ENCODE measurements at places on chromosomes 2 and 18. TPM values are rescaled to one million over a fixed set of nuclear protein-coding genes. Genes with fewer than 3 reads are reported as not detected.

- no peaks in the 10 kb centered on the region for H3K36me3 ChIP-seq
- H3K27ac ChIP-seq: no peak overlapping the region
These were observed 108.4 kb downstream of the ARHGAP28 start for GRCh38 chr18:6837904-6838303.

DNA sequence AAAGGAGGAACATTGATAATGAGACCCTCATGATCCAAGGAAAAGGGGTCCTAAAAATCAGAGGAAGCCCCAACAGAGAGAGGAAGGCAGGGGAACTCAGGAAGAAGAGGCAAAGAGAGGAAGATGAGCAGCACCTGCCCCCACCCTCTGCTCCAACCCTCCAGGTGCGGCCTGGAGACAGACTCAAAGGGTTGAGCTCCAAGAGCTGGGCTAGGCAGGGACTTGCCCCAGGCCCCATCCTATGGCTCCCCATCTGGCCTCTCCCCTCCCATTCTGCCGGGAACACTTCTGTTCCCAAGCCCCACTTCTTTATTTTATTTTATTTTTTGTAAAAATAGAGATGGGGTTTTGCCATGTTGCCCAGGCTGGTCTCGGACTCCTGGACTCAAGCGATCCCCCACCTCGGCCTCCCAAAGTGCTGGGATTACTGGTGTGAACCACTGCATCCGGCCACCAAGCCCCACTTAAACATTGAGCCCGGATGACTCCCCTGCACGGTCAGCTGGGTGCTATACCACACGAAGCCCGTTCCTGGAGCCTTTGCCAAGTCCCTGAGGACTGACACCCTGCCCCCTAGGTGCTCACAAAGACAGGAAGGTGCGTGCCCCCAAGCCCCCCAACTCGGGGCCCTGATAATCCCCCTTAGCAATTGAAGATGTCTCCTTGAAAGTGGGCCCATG is 3.8 kb upstream of the GPR55 start:
- H3K4me1 ChIP-seq: peaks cover 37% of the 10 kb centered on the region
- H3K36me3 ChIP-seq: no peaks in the 10 kb centered on the region
- H3K27me3 ChIP-seq: peaks cover 5% of the 10 kb centered on the region
- DNase-seq: no peak
- H3K4me3 ChIP-seq: no peak overlapping the region

DNA sequence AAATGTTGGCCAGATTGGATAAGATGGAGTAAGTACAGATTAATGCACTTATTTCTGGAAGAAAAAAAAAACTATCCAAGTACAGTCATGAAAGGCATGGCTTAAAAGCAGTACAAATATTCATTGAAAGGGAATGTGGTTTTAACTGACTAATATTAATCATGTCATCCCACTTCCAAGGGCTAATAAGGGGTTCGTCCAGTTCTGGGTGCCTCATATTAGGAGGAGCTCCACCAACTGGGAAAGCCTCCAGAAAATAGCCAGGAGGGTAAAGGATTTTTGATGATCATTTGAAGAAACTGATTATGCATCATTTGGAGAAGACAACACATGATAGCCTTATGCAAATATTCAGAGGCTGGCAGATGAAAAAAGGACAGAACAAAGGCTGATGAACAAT is 115.2 kb upstream of the ARL5A start:
- H3K27ac ChIP-seq: no peak overlapping the region
- no peaks in the 10 kb centered on the region for H3K4me1 ChIP-seq
- no peak for DNase-seq
- H3K27me3 ChIP-seq: peaks cover 9% of the 10 kb centered on the region
- no peaks in the 10 kb centered on the region for H3K36me3 ChIP-seq
- H3K4me3 ChIP-seq: no peak overlapping the region

DNA sequence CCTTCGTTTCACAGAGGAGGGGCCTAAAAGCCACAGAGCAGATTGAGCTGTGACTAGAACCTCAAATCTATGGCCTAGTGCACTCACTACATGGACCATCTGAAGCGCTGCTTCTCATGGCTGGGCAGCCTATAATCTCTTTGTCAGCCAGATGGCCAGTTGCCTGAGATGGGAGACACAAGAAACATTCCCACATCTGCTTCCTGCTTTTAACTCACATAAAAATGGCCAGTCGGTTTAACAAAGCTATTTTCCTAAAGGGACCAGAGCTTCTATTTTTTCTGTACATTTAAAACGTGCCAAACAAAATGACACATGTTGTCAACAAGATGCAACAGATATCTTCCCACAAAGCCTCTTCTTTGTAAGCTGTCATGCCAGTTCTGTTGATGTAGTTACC is 173.8 kb downstream of the GFPT1 start:
- H3K27me3 ChIP-seq: no peaks in the 10 kb centered on the region
- no peaks in the 10 kb centered on the region for H3K36me3 ChIP-seq
- no peak overlapping the region for H3K27ac ChIP-seq
- DNase-seq: no peak
- H3K4me3 ChIP-seq: no peak overlapping the region

- H3K27me3 ChIP-seq: no peaks in the 10 kb centered on the region
- H3K4me1 ChIP-seq: no peaks in the 10 kb centered on the region
- H3K36me3 ChIP-seq: no peaks in the 10 kb centered on the region
- H3K4me3 ChIP-seq: no peak overlapping the region
These were observed 9.4 kb downstream of the XIRP2 start for GRCh38 chr2:166897666-166898065.

GRCh38 chr2:149258531-149258930 is 71.9 kb upstream of the LYPD6 start:
- no peaks in the 10 kb centered on the region for H3K4me1 ChIP-seq
- peaks cover 21% of the 10 kb centered on the region for H3K27me3 ChIP-seq
- H3K36me3 ChIP-seq: no peaks in the 10 kb centered on the region
- no peak overlapping the region for H3K27ac ChIP-seq

GRCh38 chr2:126220331-126220730 is 435.6 kb upstream of the GYPC start:
- no peaks in the 10 kb centered on the region for H3K4me1 ChIP-seq
- H3K27me3 ChIP-seq: peaks cover 4% of the 10 kb centered on the region
- DNase-seq: no peak
- no peaks in the 10 kb centered on the region for H3K36me3 ChIP-seq
- H3K27ac ChIP-seq: no peak overlapping the region

DNA sequence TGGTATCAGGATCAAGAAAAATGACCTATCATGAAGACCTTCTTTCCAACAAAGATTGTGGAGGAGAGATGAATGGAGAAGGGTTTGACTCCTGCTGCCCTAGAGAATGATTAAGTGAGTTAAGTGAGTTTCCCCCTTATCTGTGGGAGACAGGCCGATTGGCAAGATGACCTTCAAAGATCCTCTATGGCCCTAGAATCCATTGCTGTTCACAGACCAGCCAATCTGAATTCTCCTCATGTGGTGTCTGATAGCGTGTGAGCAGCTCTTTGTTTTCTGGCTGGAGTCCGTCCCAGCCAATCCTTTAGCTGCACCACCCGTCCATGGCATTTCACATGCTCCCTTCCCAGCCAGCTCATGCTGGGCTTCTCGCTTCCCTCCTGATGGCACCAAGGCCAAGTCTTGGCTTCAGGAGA is 79.4 kb downstream of the MARCHF4 start:
- H3K27ac ChIP-seq: no peak overlapping the region
- peaks cover 5% of the 10 kb centered on the region for H3K4me1 ChIP-seq
- no peaks in the 10 kb centered on the region for H3K36me3 ChIP-seq
- H3K27me3 ChIP-seq: no peaks in the 10 kb centered on the region

DNA sequence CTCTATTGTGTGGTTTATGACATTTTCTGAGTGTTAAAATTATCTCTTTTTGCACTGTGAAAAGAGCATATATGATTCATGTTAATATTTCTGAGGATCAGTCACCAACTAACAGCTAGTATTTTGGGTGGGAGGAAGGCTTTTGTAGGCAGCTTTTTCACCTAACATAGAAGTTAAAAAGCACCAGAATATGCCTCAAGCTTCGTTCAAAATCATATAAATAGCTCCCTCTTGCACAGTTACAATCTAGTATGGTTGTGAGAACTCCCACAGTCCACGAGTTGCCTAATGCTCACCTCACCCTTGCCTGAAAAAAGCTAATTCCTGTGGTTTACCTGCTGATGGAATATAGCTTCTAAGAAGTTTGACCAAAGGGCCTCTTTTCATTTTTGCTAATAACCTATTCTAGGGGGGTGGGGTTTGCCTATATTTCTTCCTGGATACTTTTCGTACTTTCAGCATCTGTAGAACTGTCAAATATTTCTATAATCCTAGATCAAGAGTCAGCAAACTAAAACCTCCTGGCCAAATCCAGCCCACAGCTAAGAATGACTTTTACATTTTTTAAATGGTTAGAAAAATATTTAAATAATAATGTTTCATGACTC is 167.1 kb upstream of the FOSL2 start:
- no peaks in the 10 kb centered on the region for H3K36me3 ChIP-seq
- H3K4me3 ChIP-seq: no peak overlapping the region
- DNase-seq: no peak
- H3K4me1 ChIP-seq: peaks cover 6% of the 10 kb centered on the region

- H3K27ac ChIP-seq: peak overlapping the region; percentile 90
- H3K4me1 ChIP-seq: peaks cover 41% of the 10 kb centered on the region
- H3K4me3 ChIP-seq: no peak overlapping the region
- peak; percentile 60 for DNase-seq
These were observed 185.1 kb downstream of the MYO3B start for GRCh38 chr2:170362871-170363631.

GRCh38 chr2:127143841-127144782 is 37.2 kb upstream of the BIN1 start:
- no peaks in the 10 kb centered on the region for H3K36me3 ChIP-seq
- no peak overlapping the region for H3K27ac ChIP-seq
- no peaks in the 10 kb centered on the region for H3K27me3 ChIP-seq
- H3K4me1 ChIP-seq: no peaks in the 10 kb centered on the region

DNA sequence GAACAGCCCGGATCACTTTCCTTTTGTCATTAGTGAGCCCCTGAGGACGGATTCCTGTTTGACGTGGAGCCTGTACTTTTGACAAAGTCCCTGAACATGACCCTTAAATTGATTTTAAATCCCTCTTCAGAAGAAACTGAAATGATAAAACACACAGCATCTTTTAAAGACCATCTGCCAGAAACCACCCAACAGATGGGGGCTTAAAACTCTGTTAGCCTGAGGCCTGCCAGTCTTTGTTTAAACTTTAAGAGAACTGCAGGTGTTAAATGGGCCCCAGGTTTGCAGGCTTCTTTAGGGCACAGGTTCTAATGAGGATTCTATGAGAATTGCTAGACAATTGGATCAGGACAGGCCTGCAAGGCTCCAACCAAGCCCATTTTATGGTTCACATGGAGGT is 177.9 kb downstream of the ALK start:
- no peak for DNase-seq
- H3K36me3 ChIP-seq: no peaks in the 10 kb centered on the region
- peaks cover 2% of the 10 kb centered on the region for H3K4me1 ChIP-seq

DNA sequence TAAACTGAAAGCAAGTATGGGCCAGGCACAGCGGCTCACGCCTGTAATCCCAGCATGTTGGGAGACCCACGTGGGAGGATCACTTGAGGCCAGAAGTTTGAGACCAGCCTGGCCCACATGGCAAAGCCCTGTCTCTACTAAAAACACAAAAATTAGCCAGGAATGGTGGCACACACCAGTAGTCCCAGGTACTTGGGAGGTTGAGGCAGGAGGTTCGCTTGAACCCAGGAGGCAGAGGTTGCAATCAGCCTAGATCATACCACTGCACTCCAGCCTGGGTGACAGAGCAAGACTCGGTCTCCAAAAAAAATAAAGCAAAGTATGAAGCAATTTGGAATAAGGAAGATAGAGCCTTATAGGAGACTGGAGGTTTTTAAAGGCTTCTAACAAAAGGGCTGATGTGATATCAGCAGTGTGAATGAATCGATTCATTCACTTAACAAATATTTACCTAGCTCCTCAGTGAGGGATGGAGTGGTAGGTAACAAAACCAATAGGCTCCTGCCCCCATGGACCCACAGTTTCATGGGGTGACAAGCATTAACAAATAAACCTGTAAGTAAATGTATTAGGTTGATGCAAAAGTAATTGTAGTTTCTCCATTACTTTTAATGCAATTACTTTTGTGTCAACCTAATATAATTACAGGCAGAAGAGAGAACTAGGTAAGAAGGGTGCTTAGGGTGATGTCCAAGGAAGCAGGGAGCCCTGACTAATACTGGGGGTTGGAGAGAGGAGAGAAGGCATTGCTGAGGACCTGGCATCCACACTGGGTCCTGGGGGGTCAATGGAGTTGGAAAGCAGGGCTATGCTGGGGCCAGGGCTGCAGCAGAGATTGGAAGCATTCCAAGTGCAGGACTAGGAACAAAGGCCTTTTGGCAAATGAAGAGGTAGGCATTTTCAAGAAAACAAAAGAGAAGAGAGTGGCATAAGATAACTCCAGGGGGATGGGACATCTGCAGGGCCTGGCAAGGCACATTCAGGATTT is 195.4 kb upstream of the ARL4C start:
- DNase-seq: no peak
- no peak overlapping the region for H3K4me3 ChIP-seq
- H3K27ac ChIP-seq: no peak overlapping the region
- no peaks in the 10 kb centered on the region for H3K4me1 ChIP-seq
- H3K27me3 ChIP-seq: peaks cover 23% of the 10 kb centered on the region

DNA sequence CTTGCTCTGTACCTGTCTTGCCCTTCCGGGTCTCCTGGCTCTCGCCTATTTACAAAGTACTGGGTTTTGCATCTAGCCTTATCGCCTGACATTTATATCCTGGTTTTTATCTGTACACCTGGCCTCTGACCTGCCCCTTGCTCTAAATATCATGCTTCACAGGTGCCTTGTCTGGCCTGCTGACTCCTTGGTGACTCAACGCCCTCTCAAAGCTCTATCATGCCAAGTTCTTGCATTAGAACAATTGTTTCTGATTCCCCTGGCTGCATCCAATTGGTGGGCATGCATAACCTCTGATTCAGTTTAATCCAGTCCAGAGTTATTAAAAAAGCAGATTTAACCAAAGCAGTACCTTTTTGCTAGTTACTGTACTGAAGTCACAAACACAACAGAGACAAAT is 113.9 kb upstream of the CCDC68 start:
- no peak for DNase-seq
- no peak overlapping the region for H3K4me3 ChIP-seq
- no peak overlapping the region for H3K27ac ChIP-seq

GRCh38 chr2:164523726-164524125 is 97.6 kb downstream of the GRB14 start:
- no peak overlapping the region for H3K4me3 ChIP-seq
- no peak overlapping the region for H3K27ac ChIP-seq
- DNase-seq: no peak
- no peaks in the 10 kb centered on the region for H3K27me3 ChIP-seq
- H3K36me3 ChIP-seq: no peaks in the 10 kb centered on the region

- peaks cover 6% of the 10 kb centered on the region for H3K36me3 ChIP-seq
- peaks cover 6% of the 10 kb centered on the region for H3K4me1 ChIP-seq
- no peak overlapping the region for H3K27ac ChIP-seq
- no peak overlapping the region for H3K4me3 ChIP-seq
These were observed 37.8 kb downstream of the HS6ST1 start for GRCh38 chr2:128280901-128281321.

- H3K36me3 ChIP-seq: no peaks in the 10 kb centered on the region
- H3K27ac ChIP-seq: no peak overlapping the region
- H3K4me3 ChIP-seq: no peak overlapping the region
- no peaks in the 10 kb centered on the region for H3K4me1 ChIP-seq
These were observed 159.7 kb upstream of the FBXO11 start for GRCh38 chr2:48066000-48066399.

- no peak overlapping the region for H3K27ac ChIP-seq
- no peaks in the 10 kb centered on the region for H3K27me3 ChIP-seq
- no peak for DNase-seq
- no peaks in the 10 kb centered on the region for H3K4me1 ChIP-seq
These were observed 735.0 kb downstream of the CCDC85A start for GRCh38 chr2:56918790-56919189.

Gene RGPD3
- 0.05 TPM for total RNA-seq

Gene NDC80
- 84.7 TPM for total RNA-seq

Gene DLGAP1
- total RNA-seq: 0.14 TPM

Gene LHCGR
- not detected for total RNA-seq

Gene SMYD1
- total RNA-seq: not detected

Gene CMPK2
- 6.2 TPM for total RNA-seq

Gene CRYGC
- total RNA-seq: not detected

Gene ESPNL
- 0.16 TPM for total RNA-seq

Gene MOGAT1
- total RNA-seq: not detected

Gene LBX2
- 0.28 TPM for total RNA-seq

Data from activated CD4-positive, alpha-beta T cell treated with anti-CD3 and anti-CD28 coated beads for 36 hours (primary cell).